ENCODE measurements at places on chromosomes 3 and 15.
A peak's percentile ranks its signal among the peaks of the same experiment; 100 is the strongest.

DNA sequence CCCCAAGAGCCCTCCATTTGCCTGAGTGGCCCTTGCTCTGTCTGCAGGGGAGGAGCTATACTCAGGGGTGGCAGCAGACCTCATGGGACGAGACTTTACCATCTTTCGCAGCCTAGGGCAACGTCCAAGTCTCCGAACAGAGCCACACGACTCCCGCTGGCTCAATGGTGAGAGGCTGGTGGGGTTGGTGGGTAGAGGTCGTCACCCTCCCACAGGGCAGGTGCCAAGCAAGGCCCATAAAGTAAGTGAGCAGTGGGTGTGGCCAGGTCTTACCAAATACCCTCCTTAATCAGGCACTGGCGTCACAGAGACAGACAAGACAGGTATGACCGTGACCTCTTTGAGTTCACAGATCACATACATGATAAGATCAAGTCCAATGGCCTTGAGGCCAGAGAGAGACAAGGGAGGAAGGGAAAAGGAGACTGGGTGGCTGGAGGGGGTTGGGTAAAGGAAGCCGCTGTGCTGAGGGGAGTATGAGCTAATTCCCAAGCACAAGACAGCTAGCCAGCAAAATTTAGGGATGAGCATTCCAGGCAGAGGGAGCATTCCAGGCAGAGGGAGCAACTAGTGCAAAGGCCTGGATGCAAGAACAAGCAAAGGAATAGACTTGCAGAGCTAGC lies 2.5 kb downstream of the SEMA3B start:
- no peak for DNase-seq

GRCh38 chr3:8506571-8507061 lies 5.0 kb downstream of the LMCD1 start:
- DNase-seq, result no peak

DNA sequence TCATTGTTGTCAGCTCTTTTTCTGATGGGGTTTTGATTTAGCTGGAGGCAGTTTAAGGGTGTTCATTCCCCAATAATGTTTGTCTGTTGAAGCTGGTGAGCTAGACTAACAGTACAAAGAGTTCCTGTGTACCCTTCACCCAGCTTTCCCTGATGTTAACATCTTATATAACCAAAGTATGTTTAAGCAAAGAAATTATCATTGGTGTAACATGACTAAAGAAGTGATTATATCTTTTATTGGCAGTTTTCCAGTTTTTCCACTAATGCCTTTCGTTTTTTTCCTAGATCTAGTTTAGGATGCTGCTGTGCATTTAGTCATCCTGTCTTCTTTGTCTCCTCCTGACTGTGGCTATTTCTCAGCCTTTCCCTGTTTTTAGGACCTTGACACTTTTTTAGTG lies 165.6 kb downstream of the LPP start:
- DNase-seq, result no peak

GRCh38 chr3:13574083-13574797 lies 25.3 kb downstream of the FBLN2 start:
- DNase-seq, result no peak

DNA sequence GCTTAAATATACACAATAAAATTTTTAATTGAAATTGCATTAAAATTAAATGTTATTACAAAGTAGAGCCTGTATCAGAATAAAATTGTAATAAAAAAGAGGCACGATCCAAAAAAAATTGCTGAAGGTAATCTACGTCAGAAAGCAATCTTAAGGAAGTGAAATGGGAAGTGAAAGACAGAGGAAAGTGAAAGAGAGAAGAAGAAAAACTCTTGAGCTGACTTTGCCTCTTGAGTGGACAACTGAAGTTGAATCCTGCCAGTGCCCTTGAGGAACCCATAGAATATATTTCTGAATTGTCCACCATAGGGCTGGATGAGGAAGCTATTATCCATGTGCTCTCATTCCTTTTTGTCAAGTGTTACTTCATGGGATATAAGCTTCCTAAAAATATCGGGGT lies 285.1 kb upstream of the STAC start:
- DNase-seq, result no peak

DNA sequence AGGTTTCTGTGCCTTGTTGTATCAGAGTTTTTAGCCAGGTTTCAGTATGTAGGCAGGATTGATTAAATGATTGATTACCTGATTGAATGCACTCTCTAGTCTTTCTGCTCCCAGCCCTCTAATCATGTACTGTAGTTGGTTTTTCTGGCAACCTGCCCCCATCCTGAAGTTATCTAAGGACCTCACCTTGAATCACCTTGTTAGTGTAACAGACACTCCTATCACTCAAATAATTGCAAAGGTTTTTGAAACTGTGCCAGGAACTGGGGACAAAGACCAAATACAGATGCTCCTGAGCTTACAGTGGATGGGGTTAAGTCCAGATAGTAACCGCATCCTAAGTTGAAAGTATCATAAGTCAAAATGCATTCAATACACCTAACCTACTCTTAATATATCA lies 141.5 kb upstream of the EIF1B start:
- DNase-seq, result no peak

DNA sequence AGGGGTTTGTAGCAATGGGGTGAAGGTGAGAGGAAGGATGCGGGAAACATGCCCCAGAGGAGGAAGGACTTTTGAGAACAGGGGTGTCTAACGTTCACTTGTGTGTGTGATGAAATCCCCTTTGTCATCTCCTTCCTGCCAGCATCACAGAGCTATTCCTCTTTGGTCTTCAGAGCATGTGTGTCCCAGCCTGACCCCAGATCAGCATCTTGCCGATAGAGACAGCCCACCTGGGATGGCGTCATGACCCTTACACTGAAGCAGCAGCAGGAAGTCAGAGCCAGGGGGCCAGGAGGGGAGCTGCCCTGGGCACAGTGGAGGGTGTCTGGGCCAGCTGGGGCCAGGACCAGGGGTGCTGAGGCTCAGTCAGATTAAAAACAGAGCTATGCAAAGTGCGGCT lies 29.9 kb upstream of the GRIP2 start:
- DNase-seq, result no peak

- DNase-seq, result peak; percentile 42
Measured at GRCh38 chr3:172391592-172392302, 56.5 kb downstream of the GHSR start.

GRCh38 chr15:99099661-99100060 lies 5.2 kb upstream of the SYNM start:
- DNase-seq, result no peak

All from HAP-1 (cell line).